ENCODE measurements at places on chromosomes 12 and 14.
A peak's percentile ranks its signal among the peaks of the same experiment; 100 is the strongest.

DNA sequence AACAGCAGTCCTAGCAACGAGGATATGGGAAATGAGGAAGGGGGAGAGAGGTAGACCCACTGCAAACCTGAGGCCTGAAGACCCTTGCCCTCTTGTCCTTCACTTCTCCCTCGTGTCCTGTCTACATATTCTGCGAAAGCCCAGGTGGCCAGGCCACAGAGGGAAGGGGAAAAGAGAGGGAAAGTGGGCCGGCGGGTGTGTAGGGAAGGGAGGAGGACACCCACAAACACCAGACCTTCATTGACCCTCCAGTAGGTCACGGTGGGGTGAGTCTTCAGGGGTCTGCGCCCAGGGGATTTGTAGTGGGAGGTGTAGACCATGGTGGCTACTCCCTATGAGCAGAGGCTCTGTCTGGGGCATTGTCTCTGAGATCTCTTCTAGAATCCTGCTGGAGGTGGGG is 3.8 kb downstream of the FAIM2 start:
- no peak for DNase-seq
- no peak overlapping the region for H3K4me3 ChIP-seq
- H3K4me1 ChIP-seq = no peaks in the 10 kb centered on the region
- H3K27me3 ChIP-seq = peaks cover 21% of the 10 kb centered on the region
- no peak overlapping the region for H3K27ac ChIP-seq

- DNase-seq = no peak
- H3K27me3 ChIP-seq = no peaks in the 10 kb centered on the region
- H3K4me3 ChIP-seq = no peak overlapping the region
- H3K36me3 ChIP-seq = no peaks in the 10 kb centered on the region
Measured at GRCh38 chr14:105138551-105139111, 29.9 kb downstream of the JAG2 start.

DNA sequence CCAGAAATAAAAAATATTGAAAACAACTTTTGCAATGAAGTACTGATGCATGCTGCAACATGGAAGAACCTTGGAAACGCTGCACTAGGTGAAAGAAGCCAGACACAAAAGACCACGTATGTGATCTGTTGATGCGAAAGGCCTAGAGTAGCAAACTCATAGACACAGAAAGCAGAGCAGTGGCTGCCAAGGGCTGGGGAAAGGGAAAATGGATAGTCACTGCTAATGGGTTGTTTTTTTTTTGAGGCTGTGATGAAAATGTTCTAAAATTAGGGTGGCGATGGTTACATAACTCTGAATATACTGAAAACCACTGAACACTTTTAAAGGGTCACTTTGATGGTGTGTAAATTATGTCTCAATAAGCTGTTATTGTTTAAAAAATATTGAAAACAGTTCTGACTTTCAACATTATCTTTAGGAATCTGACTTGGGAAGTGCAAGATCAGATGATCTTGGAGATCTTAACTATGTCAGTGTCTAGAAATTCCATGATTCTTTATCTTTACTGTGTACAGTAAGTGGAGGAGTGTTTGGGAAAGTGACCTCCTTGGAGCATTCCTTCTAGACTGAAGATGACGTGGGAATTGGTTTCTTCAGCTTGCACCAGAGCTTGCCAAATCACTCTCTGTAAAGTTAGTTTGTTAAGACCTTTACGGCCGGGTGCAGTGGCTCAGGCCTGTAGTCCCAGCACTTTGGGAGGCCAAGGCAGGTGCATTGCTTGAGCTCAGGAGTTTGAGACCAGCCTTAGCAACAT is 12.4 kb downstream of the MLXIP start:
- peaks cover 100% of the 10 kb centered on the region for H3K4me1 ChIP-seq
- no peaks in the 10 kb centered on the region for H3K36me3 ChIP-seq
- H3K4me3 ChIP-seq = no peak overlapping the region

- H3K36me3 ChIP-seq = no peaks in the 10 kb centered on the region
- peak overlapping the region; percentile 44 for H3K4me3 ChIP-seq
- H3K27ac ChIP-seq = peak overlapping the region; percentile 33
- no peak for DNase-seq
- peaks cover 29% of the 10 kb centered on the region for H3K27me3 ChIP-seq
- peaks cover 8% of the 10 kb centered on the region for H3K4me1 ChIP-seq
Measured at GRCh38 chr12:31317471-31318395, 8.2 kb downstream of the SINHCAF start.

GRCh38 chr12:124053851-124054250 is 80.8 kb downstream of the ZNF664 start:
- no peaks in the 10 kb centered on the region for H3K27me3 ChIP-seq
- peak; percentile 26 for DNase-seq
- H3K36me3 ChIP-seq = no peaks in the 10 kb centered on the region

- no peaks in the 10 kb centered on the region for H3K36me3 ChIP-seq
- H3K4me3 ChIP-seq = no peak overlapping the region
- no peaks in the 10 kb centered on the region for H3K27me3 ChIP-seq
- peaks cover 3% of the 10 kb centered on the region for H3K4me1 ChIP-seq
Measured at GRCh38 chr14:68842298-68842697, 49.4 kb upstream of the ZFP36L1 start.

- H3K4me3 ChIP-seq = no peak overlapping the region
- H3K36me3 ChIP-seq = no peaks in the 10 kb centered on the region
Measured at GRCh38 chr14:74949191-74949601, 6.2 kb downstream of the PGF start.

DNA sequence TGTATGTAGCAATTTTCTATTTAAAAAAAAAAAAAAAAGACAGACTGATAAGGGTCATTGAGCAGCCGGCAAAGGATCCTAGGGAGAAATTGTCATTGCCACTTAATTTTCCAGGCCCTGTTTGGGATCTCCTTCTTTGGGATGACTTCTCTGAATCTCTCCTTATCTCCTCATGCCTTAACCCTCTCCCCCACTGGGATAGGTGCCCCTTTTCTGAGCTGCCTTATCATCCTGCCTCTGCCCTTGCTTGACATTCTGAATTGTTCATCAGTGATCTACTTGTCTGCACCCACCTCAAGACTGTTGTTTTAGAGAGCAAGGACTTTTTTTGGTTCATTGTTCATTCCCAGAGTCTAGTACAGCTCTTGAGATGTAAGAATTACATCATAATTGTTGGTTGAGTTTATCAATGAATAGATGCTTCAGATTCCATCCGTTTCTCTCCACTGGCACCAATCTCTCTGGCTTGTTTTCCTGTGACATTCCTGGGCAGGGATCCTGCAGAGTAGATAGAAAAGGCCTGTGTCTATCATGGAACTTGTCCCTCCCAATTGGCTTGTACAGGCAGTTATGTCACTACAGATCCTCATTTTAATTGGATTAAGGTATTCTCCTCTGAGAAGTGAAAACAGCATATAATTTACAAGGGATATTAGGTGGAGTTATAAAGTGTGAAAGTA is 42.6 kb downstream of the SOCS2 start:
- no peak overlapping the region for H3K4me3 ChIP-seq
- H3K27ac ChIP-seq = no peak overlapping the region
- no peaks in the 10 kb centered on the region for H3K27me3 ChIP-seq
- DNase-seq = no peak
- H3K36me3 ChIP-seq = no peaks in the 10 kb centered on the region
- no peaks in the 10 kb centered on the region for H3K4me1 ChIP-seq

- H3K27ac ChIP-seq = no peak overlapping the region
- H3K4me3 ChIP-seq = no peak overlapping the region
- DNase-seq = no peak
- peaks cover 78% of the 10 kb centered on the region for H3K27me3 ChIP-seq
- H3K36me3 ChIP-seq = no peaks in the 10 kb centered on the region
Measured at GRCh38 chr14:99274346-99275221, 2.6 kb upstream of the BCL11B start.

- no peaks in the 10 kb centered on the region for H3K4me1 ChIP-seq
- H3K27ac ChIP-seq = no peak overlapping the region
- H3K27me3 ChIP-seq = no peaks in the 10 kb centered on the region
Measured at GRCh38 chr12:50326590-50327284, 43.4 kb upstream of the LIMA1 start.

DNA sequence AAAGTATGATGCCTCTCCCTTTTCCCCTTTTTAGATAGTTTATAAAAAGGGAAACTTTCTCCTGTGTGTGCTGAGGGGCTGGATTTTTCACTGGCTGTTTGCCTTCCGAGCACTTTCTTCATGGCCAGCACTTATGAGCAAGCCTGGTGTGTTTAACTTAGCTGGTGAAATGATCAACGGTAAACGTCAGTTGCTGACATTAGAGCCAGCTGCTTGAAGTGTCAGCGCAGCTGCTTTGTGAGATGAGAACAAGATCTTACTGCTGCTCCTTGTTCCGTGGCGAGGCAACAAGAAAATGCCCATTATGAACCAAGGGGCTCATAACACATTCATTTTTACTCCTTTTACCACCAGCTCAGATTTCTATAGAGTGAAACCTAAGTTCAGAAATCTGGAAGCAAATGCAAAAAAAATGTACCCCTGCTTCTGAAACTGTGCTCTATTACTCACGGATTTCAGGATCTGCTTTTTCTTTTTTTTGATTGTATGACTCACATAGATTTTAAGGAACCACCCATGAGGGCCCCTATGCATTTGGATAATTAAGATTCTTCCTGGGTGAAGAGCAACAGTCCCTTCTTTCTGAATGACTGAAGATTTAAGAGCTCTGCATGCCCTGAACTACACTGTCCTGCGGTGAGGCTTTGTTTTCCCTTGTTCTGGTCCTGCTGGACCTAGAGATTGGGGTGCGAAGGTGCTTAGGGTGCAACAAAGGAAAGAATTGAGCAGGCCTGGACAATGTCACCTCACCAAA is 74.3 kb upstream of the CPM start:
- H3K27ac ChIP-seq = no peak overlapping the region
- no peaks in the 10 kb centered on the region for H3K4me1 ChIP-seq
- no peak overlapping the region for H3K4me3 ChIP-seq
- no peaks in the 10 kb centered on the region for H3K36me3 ChIP-seq
- DNase-seq = no peak

DNA sequence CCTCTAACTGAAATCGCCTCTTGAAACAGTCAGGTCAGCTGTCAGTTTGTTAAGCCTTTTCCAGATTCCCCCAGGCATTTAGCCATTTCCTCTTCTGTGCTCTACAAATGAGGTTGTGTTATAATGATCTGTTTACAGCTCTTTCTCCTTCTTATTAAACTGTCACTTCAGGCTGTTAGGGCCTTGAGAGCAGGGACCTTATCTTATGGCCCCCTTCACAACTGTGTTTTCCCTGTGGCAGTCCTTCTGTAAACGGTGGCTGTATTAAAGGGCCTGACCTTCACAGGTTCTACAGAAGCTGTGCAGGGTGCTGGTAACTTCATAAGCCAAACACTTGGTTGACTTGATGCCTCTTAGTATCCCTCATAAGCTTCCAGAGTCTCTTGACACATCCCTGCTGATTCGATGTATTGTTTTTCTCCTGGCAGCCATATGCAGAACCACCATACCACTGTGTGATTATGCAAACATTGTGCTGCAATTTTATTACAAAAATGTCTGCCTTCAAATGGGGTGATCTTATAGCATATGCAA is 104.7 kb downstream of the PLEKHA5 start:
- DNase-seq = no peak
- no peak overlapping the region for H3K4me3 ChIP-seq
- no peak overlapping the region for H3K27ac ChIP-seq
- peaks cover 5% of the 10 kb centered on the region for H3K4me1 ChIP-seq
- H3K36me3 ChIP-seq = no peaks in the 10 kb centered on the region
- H3K27me3 ChIP-seq = no peaks in the 10 kb centered on the region

DNA sequence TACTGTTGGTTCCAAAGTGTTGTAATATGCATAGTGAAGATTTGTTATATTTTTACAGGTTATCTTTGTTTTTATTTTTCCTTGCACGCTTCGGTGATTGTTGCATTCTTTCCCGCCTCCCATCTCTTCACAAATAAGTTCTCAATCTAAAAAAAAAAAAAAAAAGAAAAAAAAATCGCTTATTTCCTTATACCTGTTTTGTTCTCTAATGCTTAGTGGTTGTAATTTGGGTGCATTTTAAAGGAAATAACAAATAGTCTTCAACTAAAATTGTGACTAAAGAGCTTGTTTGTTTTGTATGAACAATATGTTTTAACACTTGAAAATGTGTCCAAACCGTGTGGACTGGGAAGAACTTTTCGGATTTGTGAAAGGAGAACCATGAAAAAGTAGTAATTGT is 1.5 kb downstream of the CAND1 start:
- H3K4me3 ChIP-seq = peak overlapping the region; percentile 63
- H3K4me1 ChIP-seq = peaks cover 59% of the 10 kb centered on the region
- peak overlapping the region; percentile 97 for H3K27ac ChIP-seq
- no peaks in the 10 kb centered on the region for H3K36me3 ChIP-seq

- H3K36me3 ChIP-seq = no peaks in the 10 kb centered on the region
- no peak overlapping the region for H3K4me3 ChIP-seq
- no peak overlapping the region for H3K27ac ChIP-seq
- no peaks in the 10 kb centered on the region for H3K27me3 ChIP-seq
- no peaks in the 10 kb centered on the region for H3K4me1 ChIP-seq
Measured at GRCh38 chr12:44058366-44058765, 222.5 kb downstream of the TMEM117 start.

DNA sequence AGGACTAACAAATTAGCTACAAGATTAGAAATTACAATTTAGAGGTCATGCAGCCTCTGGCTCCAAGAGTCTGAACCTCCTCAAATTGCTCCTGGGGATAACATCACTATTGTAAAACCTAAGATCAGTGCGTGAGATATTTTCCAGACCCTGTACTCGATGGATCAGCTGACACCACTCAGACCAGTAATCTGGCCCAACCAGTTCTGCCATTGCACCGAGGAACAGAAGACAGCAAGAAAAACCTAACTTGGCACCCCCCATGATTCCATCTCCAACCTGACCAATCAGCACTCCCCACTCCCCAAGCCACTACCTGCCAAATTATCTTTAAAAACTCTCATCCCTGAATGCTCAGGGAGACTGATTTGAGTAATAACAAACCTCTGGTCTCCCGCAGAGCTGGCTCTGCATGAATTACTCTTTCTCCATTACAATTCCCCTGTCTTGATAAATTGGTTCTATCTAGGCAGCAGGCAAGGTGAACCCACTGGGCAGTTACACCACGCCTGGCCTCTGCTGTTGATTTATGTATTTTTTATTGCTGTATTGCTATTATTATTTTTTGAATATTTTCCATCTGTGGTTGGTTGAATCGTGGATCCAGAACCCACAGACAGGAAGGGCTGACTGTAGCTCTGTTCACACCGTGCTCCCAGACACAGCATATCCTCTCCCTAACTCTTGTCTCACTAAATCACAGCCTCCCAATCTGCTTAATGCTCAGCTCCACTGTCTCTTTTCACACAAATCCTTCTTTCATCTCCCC is 9.2 kb downstream of the HEBP1 start:
- no peak overlapping the region for H3K4me3 ChIP-seq
- no peaks in the 10 kb centered on the region for H3K27me3 ChIP-seq
- DNase-seq = no peak
- no peak overlapping the region for H3K27ac ChIP-seq

- peak overlapping the region; percentile 44 for H3K27ac ChIP-seq
- H3K36me3 ChIP-seq = no peaks in the 10 kb centered on the region
- H3K27me3 ChIP-seq = peaks cover 4% of the 10 kb centered on the region
- DNase-seq = no peak
Measured at GRCh38 chr14:76767681-76768656, 6.7 kb downstream of the VASH1 start.

- H3K36me3 ChIP-seq = no peaks in the 10 kb centered on the region
- H3K27ac ChIP-seq = no peak overlapping the region
- peaks cover 3% of the 10 kb centered on the region for H3K27me3 ChIP-seq
- no peak for DNase-seq
- H3K4me1 ChIP-seq = no peaks in the 10 kb centered on the region
- H3K4me3 ChIP-seq = no peak overlapping the region
Measured at GRCh38 chr12:123859035-123859434, 96.9 kb downstream of the DNAH10 start.

- no peak overlapping the region for H3K27ac ChIP-seq
- H3K27me3 ChIP-seq = no peaks in the 10 kb centered on the region
- no peaks in the 10 kb centered on the region for H3K36me3 ChIP-seq
- no peak for DNase-seq
- H3K4me1 ChIP-seq = peaks cover 6% of the 10 kb centered on the region
- no peak overlapping the region for H3K4me3 ChIP-seq
Measured at GRCh38 chr12:58745348-58746125, 174.8 kb downstream of the LRIG3 start.
